ENCODE measurements at places on chromosomes 16 and 17.

GRCh38 chr17:81322271-81323082 is 27.4 kb upstream of the SLC38A10 start:
- no peak for DNase-seq

GRCh38 chr17:16027708-16028584 is 28.3 kb downstream of the TTC19 start:
- no peak for DNase-seq

GRCh38 chr17:57662041-57662440 is 83.1 kb downstream of the CCDC182 start:
- no peak for DNase-seq

DNA sequence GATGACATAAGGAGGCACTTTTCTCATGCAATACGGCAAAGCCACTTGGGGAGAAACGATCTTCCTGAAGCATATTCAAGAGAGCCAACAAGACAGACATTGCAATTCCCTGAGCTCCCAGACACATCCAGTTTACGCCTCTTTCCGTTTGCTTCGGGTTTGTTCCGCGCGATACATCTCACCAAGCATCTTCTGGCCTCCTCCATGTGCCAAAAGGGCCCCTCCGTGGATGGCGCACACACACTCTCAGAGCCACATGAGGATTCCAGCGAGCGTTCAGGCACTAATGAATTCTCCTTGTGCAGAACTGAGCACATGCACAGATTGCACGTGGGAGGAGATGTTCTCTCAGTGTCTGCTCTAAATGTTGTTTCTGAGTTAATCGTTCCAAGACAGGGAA is 146.7 kb upstream of the SHISA6 start:
- no peak for DNase-seq

GRCh38 chr17:222172-222571 is 40.7 kb upstream of the DOC2B start:
- DNase-seq = no peak

DNA sequence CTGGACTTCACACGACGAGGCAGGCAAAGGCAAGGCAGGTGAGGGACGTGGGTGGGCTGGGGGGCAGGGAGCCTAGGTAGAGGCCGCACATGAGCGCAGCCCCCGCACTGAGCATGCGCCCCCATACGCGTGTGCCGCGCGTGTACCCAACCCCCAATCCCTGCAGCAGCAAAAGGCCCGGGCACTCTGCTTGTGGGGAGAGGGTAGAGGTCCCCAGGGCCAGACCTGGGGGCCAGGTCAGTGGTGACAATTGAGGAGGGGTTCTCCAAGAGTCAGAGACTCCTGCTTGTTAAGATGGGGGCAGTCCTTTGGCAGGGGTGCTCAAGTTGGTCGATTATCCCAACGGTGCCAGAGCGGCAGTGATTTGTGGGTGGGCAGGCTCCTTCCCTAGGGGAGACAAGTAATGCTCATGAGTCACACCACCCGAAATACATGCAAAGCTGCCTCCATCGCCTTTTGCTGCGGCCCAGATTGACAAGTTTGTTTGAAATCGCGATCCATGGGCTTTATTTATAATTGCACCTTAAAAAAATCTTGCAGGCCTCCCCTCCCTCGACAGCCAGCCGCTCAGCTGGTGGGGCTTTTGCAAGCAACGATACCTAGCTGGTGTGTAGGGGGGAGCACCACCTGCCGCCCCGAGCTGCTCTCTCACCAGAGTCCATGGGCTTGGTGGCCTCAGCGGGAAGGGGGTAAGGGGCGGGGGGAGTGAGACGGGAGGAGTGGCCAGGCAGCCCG is 1.1 kb upstream of the GIT1 start:
- no peak for DNase-seq

GRCh38 chr17:8944748-8945147 is 20.8 kb downstream of the PIK3R5 start:
- DNase-seq = no peak

DNA sequence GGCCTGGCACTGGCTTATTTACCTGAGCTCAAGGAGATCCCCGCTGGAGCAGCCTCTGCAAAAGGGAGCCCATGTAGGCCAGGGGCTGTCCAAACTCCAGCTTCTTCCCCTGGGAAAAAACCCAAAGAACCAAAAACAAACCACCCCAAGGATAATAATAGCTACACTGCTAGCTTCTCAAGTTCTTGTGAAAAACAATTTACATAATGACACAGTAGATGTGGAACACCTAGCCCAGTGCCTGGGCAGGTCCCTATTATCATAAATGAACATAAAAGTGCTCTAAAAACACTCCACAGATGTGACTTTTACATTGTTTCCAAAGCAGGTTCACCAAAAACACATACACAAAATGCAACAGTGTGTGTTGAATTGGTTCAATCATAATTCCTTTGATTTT is 27.3 kb downstream of the CENPV start:
- DNase-seq = no peak

DNA sequence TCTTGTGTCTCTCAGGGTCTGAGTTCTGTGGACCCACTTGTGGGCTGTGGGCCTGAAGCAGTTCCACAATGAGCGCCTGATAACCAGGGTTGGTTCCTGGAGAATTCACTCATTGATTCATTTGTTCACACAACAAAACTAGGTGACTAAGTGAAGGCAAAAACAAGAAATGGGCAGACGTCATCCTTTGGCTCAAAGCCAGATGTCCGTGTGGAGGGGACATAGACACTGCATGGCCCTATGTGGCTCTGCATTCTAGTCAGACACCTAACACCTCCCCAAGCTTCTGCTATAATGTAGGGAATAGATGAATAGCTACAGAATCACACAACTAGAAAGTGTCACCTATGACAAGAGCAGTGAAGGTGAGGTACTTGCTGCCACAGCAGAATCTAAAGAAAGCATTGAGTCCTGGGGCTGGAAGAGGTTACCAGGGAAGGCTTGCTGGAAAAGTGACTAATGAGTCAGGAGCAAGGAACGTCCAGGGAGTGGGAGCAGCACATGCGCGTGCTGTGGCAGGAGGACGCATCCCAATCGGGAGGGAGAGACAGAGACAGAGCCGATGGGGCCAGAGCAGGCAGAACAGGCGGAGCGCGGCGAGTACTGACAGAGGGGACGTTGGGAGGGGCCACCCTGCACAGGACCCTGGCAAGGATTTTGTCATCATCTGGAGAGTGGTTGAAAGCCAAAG is 58.9 kb downstream of the CES1 start:
- DNase-seq = no peak

GRCh38 chr16:81861915-81862314 is 82.8 kb downstream of the PLCG2 start:
- no peak for DNase-seq

DNA sequence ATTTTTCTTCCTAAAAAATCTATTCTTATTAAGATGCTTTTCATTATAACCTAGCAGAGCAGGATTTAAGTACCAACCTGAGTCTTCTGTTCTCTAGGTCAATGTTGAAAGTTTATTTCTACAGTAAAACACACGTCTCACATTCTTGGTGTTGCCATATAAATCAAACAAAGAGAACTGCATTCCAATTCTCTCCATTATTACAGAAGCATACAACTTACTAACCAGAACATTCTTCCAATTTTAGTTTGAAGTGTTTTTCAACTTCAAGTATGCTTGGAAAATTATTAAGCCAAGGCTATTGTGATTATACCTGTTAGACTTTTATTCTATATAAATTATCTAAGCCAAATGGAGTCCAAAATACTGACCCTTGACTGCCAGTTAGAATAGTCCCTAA is 110.4 kb upstream of the PMFBP1 start:
- DNase-seq = no peak

- no peak for DNase-seq
These were observed 9.6 kb downstream of the FLOT2 start for GRCh38 chr17:28887871-28888471.

DNA sequence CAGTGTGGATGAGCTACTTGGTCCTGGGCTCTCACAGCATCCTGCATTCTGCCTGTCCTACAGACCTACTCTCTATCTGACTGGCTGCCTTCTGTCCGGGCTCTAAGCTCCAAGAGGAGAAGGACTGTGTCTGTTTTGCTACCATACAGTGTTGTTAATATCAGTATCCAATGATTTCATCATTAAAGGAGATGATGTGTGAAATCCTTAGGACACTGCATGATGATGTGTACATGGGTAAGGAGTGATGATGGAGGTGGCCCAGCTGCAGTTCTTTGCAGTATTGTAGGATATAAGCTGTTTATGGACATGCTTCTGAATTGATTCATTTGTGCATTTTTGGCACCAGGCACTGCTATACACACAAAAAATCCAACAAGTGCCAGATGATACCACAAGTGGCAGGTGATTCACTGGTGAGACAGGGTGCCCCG is 536.9 kb upstream of the CDH11 start:
- DNase-seq = no peak

DNA sequence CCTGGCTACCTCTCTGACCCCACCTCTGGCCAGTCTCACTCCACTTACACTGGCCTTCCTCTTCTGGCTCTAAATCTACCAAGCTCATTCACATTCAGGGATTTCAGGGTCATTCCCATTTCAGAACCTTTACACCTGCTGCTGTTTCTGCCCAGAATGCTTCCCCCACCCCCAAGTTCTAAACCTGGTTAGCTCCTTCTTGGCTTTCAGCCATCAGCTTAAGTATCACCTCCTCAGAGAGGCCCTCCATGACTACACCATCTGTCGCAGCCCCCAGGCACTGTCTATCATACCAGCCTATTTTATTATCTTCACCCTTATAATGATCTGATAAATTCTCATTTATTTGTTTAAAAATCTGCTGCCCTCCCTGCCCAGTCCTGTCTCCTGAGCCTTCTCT is 23.3 kb upstream of the NGFR start:
- DNase-seq = no peak

DNA sequence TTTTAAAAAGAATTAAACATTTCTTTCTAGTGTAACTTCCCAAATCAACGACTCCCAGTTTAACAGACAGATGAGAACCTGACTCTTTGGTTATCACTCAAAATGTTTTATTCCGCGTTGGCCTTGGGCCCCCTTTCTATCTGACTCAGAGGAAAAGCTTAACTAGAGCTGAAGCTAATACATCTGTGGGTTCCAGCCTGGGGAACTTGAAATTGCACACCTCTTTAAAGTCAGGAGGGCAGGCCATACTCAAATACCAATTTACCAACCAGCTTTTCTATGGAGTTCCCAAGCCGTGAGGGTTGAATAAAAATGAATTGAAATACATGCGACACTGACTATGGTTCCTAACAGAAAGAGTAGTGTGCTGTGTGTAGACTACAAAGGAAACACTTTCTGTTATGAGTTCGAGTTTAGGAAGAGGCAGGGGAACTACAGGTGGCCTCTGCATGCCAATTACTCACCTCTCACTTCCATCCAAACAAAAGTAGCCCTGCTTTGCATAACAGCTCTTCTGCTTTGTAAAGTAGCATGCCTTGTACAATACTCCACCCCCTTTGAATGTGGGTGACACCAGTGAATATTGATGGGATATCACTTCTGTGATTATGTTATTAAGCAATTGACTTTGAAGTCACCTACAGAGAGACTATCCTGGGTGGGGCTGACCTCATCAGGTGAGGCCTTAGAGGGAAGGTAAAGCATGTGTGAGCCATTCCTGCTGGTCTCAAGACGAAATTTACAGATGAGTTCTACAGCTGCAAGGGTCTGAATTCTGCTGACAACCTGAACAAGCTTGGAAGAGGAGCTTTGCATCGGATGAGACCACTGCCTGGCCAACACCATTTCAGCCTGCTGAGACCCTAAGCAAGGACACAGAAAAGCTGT is 92.1 kb downstream of the WDR59 start:
- DNase-seq = no peak

DNA sequence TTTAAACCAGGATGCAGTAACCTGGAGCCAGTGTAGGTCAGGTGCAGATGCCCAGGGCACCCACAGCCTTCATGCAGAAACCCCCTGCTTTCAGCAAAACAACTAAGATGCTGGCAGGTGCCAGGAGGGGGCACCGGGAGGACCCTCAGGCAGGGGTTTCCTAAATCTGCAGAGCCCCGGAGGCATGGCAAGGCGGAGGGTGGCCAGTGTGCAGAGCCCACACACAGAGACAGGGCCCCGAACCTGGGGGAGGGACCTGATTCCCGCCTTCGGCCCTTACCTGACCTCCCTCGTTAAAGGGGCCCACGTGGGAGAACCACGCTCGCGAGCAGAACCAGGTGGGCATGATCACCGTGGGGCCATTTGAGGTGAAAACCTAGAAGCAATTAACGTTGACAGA is 114.0 kb upstream of the METRNL start:
- DNase-seq = no peak

DNA sequence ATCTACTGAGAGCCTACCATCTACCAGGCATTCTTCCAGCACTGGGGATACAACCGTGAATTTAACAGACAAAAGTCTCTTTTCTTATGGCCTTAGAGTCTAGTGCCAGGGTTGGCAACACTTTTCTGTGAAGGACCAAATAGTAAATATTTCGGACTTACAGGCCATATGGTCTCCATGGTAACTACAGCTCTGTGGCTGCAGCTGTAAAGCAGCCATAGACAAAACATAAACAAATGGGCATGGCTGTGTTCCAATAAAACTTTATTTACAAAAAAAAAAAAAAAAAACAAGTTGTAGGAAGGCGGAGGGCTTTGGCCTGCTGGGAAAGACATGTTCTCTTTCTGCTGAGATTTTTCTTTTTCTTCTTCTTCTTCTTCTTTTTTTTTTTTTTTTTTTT is 98.7 kb downstream of the ABCC12 start:
- DNase-seq = no peak

DNA sequence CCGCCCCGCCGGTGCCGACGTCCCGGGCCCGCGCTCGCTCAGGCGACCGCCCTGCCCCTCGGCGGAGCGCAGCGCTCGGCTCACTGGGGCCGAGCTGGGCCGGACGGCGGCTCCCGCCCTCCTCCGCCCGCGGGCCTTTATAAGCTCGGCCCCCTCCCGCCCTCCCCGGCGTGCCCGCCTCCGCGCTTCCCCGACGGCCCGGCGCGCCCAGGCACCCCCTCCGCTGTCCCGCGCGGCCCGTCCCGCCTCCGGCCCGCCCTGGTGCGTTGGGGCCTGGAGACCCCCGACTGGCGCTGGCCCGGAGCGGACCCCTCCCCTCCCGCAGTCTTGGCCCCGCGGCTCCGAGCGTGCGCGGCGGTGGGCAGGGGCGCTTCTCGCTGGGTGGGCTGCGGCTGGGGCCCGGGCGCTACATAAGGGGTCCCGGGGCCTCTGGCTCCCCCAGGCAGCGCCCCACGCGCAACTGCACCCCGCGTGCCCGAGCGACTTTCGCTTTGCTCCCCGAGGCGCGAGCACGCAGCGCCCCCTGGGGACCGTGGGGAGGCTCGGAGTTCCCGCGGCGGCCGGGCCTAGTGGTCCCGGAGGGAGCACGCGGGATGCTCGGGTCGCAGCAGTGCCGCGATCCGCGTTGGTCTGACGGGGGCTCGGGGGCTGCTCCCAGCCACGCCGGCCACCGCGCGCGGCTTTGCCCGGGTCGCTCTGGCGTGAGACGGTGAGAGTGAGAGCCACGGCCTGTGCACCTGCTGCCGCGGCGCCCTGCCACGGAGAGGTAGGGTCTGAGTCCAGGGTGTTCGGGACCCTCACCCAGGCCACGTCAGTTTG is at the start of gene PIEZO1:
Gene PIEZO1 (minus strand): TSS at position 115 of the 819 bp plus-strand sequence. CDS start 256 bp downstream, outside the sequence.
- no peak for DNase-seq

- DNase-seq = no peak
These were observed 111.8 kb upstream of the CRHR1 start for GRCh38 chr17:45672301-45672700.

- no peak for DNase-seq
These were observed 16.2 kb downstream of the SALL1 start for GRCh38 chr16:51134876-51135275.
